ENCODE measurements at places on chromosomes 4 and X.

GRCh38 chr4:136784326-136784725, 748.0 kb downstream of the PCDH18 start:
- DNase-seq = no peak

- no peak for DNase-seq
Observed at GRCh38 chr4:150308824-150309472, 230.7 kb downstream of the DCLK2 start.

GRCh38 chrX:1477801-1478458, 25.2 kb upstream of the ASMTL start:
- DNase-seq = no peak

DNA sequence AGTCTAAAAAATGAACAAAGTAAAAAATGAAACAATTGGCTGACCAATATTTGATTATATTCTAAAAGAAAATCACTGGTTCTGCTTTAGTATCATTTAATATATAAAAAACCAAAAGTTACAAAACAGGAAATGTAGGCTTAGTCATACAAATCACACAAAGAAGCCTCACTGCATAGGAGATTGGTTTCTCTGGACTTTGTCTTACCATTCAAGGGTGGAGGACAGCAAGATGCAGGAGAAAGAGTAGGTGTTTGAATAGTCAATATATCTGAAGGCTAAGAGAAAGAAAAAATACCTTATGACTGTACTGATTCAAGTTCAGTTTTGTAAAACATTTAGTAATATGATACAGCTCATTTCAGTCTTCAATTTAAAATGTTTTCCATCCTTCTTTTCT, 28.6 kb upstream of the TAF9B start:
- no peak for DNase-seq

DNA sequence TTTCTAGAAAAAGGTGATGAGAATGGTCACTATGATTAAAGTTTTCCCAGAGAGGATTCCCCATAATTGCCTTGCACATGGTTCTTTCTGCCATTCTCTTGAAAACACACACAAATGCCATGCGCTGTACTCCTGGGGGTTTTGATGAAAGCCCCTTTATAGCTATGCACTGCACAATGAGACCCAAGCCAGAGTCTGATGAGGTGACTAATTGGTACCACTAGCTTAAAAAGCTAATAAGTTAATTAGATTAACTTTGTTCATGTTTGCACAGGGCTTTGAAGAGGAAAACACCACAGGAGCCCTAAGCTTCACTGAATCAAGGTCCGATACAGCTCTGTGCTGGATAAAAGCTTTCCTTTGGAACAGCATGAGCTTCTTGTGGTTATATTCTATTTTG, 132.2 kb downstream of the NKX6-1 start:
- DNase-seq = no peak

DNA sequence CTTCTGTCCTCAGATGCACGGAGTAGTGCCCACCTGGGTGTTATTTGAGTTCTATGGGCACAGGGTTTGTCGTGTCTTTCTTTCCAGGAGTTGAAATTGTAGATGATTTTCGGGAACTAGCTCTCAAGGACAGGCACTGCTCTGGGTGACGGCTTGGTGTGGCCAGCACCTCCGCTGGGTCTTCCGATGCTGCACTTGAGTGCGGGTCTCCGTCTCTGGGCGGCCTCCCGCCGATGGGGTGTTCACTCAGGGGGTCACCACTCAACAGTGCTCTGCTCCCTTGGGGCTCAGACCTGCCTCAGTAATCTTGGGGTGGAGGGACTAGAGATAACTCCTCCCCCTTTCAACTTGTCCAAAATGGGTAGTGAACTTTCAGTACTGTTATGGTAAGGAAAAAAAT, 2.5 kb downstream of the ZFP92 start:
- DNase-seq = no peak
